ENCODE measurements at places on chromosomes 2 and 18. TPM values are rescaled to one million over a fixed set of nuclear protein-coding genes. Genes with fewer than 3 reads are reported as not detected.

DNA sequence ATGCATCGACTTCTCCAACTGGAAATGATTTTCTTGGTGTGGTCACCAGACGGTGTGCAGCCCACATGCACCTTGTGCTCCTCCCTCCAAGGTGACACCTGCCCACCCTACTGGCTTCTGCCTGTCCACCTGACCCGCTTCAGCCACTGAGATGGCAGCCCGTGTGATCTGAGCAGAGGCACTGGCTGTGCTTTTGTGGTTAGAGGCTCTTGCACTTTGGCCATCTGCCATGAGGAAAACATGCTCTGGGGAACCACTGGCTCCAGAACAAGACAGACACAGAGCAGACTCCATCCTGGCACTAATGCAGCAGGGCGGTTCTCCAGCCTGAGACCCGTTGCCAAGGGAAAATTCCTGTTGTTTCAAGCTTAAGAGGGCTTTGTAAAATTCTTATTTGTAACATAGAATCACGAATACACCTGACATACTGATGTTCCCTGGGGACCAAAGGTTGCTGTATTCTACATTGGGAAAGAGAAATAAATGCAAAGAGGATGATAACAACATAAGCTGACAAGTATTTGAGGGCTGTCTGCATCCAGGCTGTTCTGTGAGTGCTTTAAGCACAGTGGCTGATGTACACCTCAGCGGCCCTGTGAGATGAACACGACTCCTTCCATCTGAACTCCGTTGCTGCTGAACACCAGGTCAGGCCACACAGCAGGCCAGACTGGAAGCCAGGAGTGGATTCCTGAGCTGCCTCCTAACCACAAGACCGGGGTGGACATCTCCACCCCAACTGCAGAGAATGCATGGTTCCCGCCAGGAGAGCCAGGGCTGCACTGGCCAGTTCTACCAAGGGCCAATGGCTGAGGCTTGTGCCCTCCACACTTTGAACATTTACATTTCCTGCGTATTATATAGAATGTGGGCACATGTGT, 820.4 kb downstream of the GALR1 start:
- DNase-seq, result no peak

- no peak for DNase-seq
Observed at GRCh38 chr2:187171318-187171717, 276.7 kb downstream of the CALCRL start.

NT5C1B gene
- total RNA-seq, result not detected

GRCh38 chr18:70455731-70456130, 166.9 kb downstream of the SOCS6 start:
- no peak for DNase-seq

SIX2 gene
- not detected for total RNA-seq

- no peak for DNase-seq
Observed at GRCh38 chr2:128444816-128445522, 126.3 kb upstream of the HS6ST1 start.

GRCh38 chr2:31233741-31234682, at the start of gene EHD3:
Gene EHD3 (plus strand): TSS chr2:31234152. CDS start chr2:31234622, 470 bp downstream.
- DNase-seq, result peak; percentile 89

Data from Calu3 (cell line).